ENCODE measurements at places on chromosomes 6 and 20.

DNA sequence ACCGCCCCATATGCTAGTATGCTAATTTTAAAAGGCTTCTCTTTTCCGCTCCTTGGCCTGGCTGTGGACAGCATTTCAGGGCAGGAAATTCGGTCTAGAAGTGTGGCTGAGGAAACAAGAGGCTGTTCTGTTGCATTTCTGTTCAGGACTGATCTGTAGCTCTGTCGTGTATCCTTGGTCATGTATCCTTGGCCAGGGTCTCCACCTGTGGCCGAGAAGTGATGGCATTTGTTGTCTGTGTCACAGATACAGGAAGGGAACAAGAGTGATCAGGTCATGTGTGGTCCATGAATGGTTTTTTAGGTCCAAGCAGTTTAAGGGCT lies 300.5 kb upstream of the SUPT3H start:
- no peak for DNase-seq

GRCh38 chr6:13357551-13358075 lies 29.3 kb upstream of the TBC1D7 start:
- peak; percentile 90 for DNase-seq

DNA sequence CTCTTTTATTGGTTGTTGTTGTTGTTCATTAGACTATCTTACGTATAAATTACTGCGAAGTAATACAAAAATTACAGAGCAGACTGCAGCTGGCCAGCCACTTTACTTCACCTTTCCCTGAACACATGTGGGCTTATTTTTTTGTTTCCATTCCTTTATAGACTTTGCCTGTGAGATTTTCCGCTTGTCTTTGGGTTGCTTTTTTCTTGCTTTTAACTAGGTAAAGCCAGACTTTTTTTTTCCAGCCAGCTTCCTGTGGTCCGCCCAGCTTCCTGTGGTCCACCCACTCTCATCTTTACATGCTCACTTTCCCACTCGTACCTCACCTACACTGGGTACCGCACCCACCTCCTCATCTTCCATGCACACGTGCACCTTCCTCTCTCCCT lies 79.0 kb downstream of the IPCEF1 start:
- DNase-seq = no peak

GRCh38 chr20:37531856-37532255 lies 4.2 kb upstream of the BLCAP start:
- no peak for DNase-seq

DNA sequence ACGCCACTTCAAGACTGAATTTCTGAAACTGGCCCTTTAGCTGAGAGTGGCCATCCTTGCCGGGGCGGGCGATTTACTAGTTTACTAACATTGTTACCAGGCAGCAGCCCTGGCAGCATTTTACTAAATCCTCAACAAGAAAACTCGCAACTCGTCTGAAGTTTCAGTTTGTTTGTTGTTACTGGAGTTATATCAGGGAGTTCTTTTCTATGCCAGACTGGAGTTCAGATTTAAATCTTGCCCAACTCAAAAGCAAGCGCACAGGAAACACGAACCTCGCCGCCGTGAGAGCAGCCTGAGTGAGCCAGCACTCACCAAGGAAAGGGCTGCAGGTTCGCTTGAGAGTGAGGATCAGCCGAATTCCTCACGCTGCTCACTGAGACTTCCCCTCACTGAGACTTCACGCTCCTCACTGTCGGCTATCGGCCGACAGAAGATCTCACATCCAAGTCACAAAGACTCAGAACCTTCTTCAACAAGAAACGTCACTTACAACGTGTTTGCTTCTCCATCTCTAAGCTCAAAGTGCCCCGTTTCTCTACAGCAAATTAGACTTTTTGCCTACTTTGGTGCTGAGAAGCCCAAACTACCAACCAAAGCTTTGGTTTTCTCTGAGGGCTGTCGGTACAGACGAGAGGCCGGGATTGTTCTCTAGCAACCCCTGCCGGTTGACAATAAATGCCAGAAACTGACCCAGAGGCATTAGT lies 78.9 kb downstream of the OLIG3 start:
- DNase-seq = peak; percentile 65

- DNase-seq = no peak
These were observed 154.7 kb downstream of the ARHGAP18 start for GRCh38 chr6:129555206-129555832.

- no peak for DNase-seq
These were observed 3.1 kb downstream of the SRSF6 start for GRCh38 chr20:43460830-43461200.

- DNase-seq = no peak
These were observed 114.8 kb downstream of the FOXO3 start for GRCh38 chr6:108675226-108676200.

DNA sequence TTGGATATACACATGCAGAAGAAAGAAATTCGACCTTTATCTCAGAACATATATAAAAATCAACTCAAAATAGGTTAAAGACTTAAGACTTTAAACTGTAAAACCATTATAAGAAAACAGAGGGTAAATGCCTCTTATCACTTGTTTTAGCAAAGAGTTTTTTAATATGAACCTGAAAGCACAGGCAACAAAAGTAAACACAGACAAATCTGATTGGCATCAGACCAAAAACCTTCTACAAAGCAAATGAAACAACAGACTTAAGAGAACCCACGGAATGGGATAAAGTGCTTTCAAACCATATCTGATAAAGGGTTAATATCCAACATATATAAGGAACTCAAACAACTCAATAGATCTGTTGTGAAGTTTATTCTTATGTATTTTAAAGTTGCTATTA lies 309.9 kb upstream of the OPRM1 start:
- no peak for DNase-seq

DNA sequence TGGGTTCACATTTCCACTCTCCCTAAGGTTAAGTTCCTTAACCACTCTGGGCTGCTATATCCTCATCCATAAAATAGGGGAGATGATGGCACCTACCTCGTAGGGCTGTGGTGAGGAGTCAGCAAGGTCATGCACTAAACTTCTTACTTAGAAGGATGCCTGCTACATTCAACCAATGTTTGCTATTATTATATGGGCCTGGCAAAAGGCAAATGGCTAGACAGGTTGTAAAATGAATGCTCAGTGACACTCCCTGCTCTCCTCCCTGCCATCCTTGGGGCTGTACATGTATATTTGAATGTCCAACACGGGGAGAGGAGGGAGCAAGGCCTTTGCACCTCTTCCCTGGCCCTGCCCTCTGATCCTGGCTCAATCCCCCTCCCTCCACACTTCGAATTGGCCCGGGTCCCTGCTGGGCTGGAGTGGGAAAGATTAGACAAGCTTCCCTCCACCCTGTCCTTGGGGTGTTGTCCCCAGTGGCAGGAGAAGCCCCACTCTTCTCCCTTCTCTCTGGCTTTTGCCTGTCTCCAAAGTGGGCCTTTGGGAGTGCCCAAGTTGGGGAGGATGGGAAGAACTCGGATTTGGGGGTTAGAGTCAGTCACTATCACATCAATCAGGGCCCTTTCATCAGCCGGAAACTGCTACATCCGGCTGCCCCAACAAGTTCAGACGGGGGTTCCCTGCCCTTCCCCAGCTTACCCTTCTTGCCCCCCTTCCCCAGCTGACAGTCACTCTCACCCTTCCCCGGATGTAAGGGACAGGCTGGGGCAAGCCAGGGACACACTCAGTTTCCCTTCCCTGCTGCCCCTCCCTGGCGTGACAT lies 36.3 kb upstream of the VEGFA start:
- DNase-seq = no peak

GRCh38 chr6:108621117-108621516 lies 60.4 kb downstream of the FOXO3 start:
- DNase-seq = peak; percentile 82

DNA sequence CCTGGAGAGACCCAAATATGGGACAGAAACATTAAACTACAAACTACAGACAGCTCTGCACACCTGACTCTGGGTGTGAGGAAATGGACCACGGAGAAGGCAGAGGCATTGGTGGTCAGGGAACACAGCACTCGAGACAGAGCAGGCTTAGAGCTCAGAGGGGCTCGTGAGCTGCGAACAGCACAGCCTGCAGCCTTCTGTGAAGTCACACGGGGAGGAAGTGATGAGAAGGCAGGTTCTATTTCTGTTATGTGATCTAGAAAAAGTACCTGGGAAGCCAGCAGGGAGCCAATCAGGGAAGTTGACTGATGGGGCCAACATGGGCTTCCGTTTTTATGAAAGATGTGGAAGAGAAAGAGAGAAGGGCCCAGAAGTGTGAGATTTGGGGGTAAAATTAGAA lies 88.9 kb upstream of the SNAP25 start:
- no peak for DNase-seq

- DNase-seq = no peak
These were observed 56.8 kb upstream of the TULP4 start for GRCh38 chr6:158255275-158255988.

- peak; percentile 19 for DNase-seq
These were observed 69.2 kb downstream of the PTPRA start for GRCh38 chr20:2942439-2942838.

GRCh38 chr6:134295953-134296553 lies 21.9 kb downstream of the SGK1 start:
- peak; percentile 84 for DNase-seq

DNA sequence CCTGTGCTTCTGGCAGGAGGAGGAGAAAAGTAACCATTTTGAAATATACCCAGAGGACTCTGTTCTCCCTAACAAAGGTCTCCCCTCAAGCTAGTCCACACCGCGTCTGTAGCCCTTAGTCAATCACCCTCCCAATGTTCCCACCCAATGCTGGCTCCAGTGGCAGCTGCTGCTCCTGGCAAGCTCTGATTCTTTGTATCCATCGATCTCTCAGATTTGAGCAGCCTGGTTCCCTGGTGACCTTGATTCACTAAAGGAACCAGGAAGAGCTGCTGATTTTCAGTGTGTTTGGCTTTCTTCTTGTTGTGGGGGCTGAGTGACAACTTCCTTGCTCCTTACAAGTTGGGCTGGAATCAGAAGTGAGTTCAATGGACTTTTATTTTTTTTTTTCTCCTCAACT lies 68.5 kb downstream of the FOXC1 start:
- no peak for DNase-seq

- peak; percentile 56 for DNase-seq
These were observed at the start of gene ADGRG6 for GRCh38 chr6:142301651-142302391. Gene ADGRG6, plus strand, starts transcription at chr6:142302007. Its CDS starts 323 bp downstream, at chr6:142302330.

- DNase-seq = peak; percentile 59
These were observed 177.3 kb upstream of the CCN2 start for GRCh38 chr6:132128424-132128823.

GRCh38 chr6:47733879-47734558 lies 35.6 kb downstream of the ADGRF4 start:
- DNase-seq = no peak

DNA sequence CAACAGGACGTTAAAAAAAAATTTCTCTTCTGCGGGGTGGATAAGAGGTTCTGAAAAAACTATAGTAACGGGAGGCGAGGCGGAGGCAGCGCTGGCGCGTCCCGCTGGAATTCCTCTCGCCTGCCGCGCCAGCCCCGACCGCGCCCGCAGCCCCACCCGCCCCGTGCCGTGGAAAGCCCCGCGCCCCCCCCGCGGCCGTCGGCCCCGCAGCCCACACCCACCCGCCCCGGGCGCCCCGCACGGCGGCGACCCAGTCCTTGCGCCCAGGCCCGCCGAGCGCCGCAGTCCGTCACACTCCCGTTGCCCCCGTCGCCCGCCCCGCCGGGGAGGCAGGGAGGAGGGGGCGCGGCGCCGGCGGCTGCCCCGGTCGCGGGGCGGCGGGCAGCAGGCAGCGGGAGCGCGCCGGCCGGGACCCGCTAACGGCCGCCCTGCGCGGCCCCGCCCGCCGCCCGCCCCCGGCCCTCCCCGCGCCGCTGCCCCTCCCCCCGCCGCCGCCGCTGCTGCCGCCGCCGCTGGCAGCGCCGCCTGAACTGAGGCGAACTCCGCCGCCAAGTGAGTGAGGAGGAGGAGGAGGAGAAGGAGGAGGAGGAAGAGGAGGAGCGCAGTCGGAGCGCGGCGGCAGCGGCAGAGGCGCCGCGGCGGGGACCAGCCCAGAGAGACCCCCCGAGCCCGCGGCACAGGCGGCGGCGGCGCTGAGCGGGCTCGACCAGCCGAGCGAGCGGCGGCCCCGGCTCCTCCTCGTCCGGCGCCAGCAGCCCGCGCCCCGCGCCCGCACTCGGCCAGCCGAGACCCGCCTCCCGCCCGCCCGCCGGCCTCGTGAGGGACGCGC lies at the start of gene QKI:
TSS of gene QKI (plus strand) at position 602 of the 829 bp plus-strand sequence. CDS start 476 bp downstream, outside the sequence.
- peak; percentile 86 for DNase-seq

DNA sequence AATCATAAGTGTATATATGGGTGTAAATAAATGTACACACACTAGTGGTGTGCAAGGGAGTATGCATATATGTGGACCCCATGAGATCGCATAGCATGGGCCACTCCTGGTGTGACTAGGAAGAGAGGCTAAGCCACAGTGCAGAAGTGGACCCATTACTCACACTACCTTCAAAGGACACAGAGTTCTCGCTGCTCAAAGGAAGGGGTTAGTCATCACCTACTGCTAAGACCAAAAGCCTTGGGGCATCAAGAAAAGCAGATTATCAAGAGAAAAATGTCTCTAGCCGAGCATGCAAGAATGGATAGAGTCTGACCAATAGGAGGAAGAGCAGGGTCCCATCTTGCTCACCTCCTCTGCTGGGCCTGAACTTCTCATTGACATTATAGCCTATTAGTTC lies 195.5 kb downstream of the MAFB start:
- no peak for DNase-seq

- DNase-seq = no peak
These were observed 393.8 kb downstream of the SMOC2 start for GRCh38 chr6:168834801-168835200.

GRCh38 chr6:107061125-107062020 lies 33.4 kb downstream of the MTRES1 start:
- DNase-seq = no peak

DNA sequence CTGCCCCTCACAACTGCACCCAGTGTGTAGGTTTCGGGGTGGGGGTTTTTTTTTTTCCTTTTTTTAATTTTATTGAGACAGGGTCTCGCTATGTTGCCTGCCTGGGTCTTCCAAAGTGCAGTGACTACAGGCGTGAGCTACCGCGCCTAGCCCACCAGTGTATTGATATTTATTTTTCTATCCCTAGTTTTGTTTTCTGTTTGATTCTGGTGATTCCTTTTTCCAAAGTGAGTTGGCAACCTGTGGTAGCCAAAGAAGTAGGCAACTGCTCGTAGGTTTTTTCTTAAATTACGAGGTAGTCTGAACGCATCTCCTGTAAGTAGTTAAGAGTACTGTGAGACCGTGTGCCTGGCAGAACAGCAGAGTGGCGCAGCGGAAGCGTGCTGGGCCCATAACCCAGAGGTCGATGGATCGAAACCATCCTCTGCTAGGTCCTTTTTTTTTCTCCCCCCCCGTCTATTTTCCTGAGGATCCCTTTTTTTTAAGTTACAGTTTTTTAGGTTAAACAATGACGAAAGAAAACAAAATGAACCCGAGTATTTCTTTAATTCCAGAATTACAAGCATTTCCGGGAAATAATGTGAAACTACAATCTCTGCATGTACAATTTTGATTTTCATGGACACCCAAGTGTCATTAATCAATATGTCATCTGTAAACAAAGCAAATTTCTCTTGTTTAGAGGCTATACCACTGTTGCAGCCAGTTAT lies 78.7 kb upstream of the BTN3A2 start:
- DNase-seq = no peak

GRCh38 chr6:166572370-166573261 lies 13.9 kb downstream of the RAMACL start:
- DNase-seq = peak; percentile 66

- peak; percentile 56 for DNase-seq
These were observed 24.5 kb downstream of the ILRUN start for GRCh38 chr6:34671801-34672656.

Measured in MG63 (cell line).